Stimulated activated CD4-positive, alpha-beta T cell treated with anti-CD3 and anti-CD28 coated beads, Interleukin-1b, Interleukin-23, amount 100 ng/mL, for 24 hours (primary cell): ENCODE measurements at places on chromosomes 2 and 18.

DNA sequence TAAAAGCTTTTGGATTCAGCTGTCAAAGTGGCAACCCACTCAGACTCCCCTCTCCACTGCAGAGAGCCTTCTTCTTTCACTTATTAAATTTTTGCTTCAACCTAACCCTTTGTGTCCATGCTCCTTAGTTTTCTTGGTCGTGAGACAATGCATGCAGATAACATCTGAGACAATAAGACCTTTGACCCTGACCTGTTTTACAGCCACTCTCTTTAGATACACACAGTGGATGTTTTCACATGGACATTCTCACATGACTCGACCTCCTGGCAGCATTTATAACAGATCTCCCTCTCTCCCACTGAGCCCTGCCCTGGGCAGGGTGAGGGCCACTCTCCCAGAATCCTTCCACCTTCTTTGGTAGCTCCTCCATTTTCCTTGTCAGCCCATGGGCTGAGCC is 30.4 kb upstream of the IL36G start:
- no peak for DNase-seq

GRCh38 chr2:126659562-126660467 is 3.9 kb downstream of the GYPC start:
- no peak for DNase-seq

DNA sequence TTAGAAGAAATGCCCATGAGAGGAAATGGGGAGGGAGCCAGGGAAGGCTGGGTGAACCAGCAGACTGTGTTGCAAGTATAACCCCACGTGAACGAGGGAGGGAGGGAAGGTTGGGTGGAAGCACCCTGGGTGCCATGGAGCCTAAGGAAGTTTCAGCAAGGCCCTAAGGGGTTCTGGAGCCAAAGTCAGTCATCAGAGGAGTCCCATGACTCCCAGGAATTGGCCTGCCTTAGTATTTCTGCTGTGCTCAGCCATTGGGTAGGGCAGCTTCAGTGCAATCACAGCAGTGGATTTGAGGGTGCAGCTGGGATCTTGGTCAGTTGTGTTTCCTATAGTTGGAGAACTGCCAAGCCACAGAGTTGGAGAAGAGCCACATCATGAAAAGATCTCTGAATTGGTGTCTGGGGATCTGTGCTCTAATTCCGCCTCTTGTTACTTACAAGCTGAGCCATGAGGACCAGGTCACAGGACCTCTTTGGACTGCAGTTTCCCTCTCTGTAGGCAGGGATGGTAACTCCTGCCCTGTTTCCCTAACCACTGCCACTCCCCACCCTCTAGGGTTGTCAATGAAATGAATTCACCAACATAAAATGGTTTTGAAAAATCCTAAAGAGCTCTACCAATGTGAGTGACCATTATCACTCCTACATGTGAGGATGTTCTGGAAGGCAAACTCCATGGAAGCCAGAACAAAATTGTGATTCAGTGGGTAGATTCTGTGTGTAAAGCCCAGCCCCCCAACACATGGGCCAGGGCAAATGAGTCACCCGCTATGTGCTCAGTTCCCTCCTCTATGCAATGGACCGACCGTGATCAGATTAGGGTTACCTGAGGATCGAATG is 108.9 kb downstream of the CLIP4 start:
- DNase-seq, result no peak

DNA sequence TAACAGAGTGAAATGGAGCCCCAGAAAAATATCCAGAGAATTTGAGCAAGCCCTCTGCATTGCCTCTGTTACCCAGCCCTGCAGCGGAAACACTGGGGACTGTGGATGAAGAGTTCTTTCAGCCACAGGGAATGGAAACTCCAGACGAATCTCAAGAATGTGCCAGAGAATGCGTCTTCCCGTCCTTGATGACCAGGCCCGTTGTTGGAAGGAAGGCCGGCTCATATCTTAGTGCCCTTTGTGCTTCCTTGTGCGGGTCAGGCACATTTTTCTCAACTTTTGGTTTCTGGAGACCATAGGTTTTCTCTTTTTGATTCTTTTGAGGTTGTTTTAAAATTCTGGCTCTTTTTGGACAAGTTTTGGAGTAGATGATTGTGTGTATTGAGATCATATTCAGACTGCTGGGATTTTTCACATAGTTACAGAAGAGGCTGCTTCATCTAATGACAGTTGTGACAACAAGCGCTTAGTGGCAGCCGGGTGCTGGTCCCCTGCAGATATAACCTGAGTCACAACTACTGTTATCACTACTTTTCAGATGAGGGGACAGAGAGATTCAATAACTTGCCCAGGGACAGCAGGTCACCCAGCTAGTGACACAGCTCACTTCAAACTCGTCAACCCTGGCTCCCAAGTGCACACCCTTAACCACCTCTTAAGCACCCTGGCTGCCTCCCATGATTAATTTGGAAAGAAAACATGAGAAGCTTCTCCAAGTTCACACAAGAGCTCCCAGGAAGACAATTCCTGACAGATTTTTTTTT is 15.7 kb downstream of the MAL start:
- DNase-seq, result no peak

GRCh38 chr2:180891360-180891759 is 89.0 kb upstream of the UBE2E3 start:
- no peak for DNase-seq

DNA sequence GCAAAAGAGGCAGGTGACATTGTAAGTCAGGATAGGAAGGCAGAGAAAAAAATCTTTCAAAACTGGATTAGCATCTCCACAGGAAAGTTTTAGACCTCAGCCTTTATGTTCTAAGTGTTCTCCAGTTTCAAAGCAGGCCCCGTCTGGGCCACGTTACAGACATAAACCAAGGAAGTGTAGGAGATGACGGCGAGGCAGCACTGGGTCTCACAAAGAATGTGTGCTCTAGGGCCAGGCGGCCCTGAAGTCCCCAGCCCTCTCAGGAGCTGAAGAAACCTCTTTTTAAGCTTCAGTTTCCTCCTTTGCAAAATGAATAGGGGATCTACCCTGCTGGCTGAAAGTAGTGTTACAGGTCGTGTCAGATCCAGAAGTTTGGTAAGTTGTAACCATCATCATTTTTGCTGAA is 81.7 kb downstream of the SPRED2 start:
- DNase-seq, result no peak

GRCh38 chr2:119015845-119016244 is 73.9 kb downstream of the MARCO start:
- no peak for DNase-seq

- DNase-seq, result no peak
Measured at GRCh38 chr2:178404368-178404767, 46.6 kb downstream of the PRKRA start.

- DNase-seq, result no peak
Measured at GRCh38 chr18:77700051-77700450, 450.4 kb downstream of the GALR1 start.

DNA sequence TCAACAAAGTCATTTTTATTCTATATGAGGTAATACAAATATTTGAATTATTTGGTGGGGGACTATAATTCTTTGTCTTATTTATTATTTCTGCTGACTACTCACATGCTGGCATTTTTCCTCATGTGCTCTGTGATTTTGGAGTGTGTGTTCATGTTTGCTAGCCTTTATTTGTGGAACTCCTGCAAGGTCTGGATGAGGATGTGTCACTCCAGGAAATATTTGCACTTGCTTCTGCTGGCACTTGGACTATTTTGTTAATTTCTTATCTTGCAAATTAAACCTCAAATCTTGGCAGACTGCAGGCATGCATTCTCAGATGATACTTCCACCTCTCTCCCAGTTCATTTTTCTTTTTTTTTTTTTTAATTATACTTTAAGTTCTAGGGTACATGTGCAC is 34.1 kb downstream of the POLI start:
- no peak for DNase-seq

GRCh38 chr2:195532255-195532627 is 124.8 kb upstream of the SLC39A10 start:
- no peak for DNase-seq

- DNase-seq, result no peak
Measured at GRCh38 chr2:226273440-226273839, 526.2 kb downstream of the IRS1 start.

- DNase-seq, result no peak
Measured at GRCh38 chr2:179336782-179337534, 72.3 kb upstream of the SESTD1 start.

DNA sequence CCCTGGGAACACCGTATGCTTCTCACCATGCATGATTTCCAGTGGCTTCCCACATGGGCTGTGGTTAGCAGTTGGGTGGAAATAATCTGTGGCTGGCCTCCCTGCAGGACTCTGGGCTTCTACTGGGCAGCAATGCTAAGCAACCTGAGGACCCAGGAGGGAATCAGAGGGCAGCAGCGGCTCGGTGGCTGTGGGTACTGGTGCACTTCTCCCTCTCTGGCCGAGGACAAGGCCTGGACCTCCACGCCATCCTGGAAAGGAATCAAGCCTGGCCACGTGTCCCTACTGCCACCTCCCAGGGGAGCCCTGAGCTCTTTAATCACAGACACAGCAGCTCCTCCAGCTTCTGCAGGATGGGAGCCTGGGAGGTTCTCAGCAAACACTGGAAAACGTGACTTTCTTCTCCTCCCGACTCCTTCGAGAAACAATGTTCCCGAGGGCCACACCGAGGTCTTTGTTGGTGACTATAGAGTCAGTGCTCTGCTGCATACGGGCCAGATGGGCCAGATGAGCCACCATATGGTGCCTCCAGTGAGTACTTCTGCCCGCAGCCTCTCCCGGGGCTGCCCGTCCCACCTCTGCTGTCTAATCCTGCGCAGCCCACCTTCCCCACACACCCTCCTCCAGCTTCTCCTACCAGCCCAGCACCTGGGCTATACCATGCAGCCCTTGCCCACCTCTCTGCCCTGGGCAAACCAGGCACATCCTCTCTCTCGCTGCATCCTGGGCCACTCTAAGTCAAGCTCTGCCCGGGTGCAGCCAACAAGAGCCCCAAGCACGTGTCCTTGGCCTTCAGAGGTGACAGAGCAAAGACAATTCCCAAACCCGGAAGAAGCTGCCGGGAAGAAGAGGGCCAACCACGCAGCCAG is 42.8 kb upstream of the OTOS start:
- DNase-seq, result no peak
